ENCODE measurements at places on chromosomes 12 and 14.

GRCh38 chr14:101705733-101706508 is 55.6 kb upstream of the PPP2R5C start:
- DNase-seq, result peak; percentile 46

DNA sequence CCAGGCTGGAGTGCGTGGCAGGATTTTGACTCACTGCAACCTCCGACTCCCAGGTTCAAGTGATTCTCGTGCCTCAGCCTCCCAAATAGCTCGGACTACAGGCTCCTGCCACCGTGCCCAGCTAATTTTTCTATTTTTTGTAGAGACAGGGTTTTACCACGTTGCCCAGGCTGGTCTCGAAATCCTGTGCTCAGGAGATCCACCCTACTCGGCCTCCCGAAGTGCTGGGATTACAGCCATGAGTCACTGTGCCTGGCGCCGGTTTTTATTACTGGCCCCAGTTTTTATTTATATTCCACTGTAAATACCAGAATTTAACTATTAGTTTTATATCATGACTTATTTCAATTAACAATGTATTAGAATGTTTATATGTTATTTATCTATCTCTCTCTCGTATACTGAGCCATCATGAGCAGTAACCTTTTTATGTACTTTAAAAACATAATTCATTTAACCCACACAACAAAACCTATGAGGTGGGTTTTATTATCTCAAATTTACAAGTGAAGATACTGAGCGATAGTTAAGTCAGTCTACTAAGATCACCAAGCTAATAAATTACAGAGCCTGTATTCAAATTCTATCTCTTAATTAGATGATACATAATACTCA is 47.8 kb downstream of the HECTD1 start:
- no peak for DNase-seq

DNA sequence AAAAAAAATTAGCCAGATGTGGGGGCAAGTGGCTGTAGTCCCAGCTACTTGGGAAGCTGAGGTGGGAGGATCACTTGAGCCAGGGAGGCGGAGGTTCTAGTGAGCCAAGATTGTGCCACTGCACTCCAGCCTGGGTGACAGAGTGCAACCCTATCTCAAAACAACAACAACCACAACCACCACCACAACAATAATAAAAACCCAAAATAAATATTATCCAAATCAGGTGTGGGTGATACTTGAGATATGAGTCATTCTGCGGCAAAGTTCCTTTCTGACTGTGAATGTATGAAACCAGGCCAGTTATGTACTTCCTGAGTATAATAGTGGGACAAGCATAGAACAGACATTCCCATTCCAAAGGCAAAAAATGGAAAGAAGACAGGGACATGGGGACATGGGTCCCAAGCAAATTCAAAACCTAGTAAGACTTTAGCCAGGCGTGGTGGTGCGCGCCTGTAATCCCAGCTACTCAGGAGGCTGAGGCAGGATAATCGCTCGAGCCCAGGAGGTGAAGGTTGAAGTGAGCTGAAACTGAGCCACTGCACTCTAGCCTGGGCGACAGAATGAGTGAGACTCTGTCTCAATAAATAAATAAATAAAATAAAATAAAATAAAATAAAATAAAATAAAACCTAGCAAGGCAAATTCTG is 9.7 kb upstream of the ERC1 start:
- DNase-seq, result no peak

DNA sequence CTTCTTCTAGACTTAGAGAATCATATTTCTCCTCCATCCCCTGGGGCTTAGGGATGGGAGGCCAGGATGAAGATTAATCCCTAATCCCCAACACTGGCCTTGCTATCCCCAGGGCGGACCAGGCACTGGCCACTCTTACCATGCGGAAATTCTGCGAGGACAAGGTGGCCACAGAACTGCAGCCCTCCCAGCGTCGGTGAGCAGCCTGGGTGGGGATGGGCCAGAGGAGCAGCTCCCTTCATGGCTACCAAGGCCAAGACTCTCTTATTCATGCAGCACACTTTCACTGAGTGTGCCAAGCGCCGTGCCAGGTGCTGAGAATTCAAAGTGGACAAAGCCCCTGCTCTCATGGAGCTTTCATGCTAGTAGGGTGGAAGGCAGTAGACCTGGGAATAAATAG is 7.0 kb downstream of the TNS2 start:
- DNase-seq, result no peak

- DNase-seq, result no peak
Measured at GRCh38 chr14:97329701-97330100, 532.5 kb downstream of the VRK1 start.

DNA sequence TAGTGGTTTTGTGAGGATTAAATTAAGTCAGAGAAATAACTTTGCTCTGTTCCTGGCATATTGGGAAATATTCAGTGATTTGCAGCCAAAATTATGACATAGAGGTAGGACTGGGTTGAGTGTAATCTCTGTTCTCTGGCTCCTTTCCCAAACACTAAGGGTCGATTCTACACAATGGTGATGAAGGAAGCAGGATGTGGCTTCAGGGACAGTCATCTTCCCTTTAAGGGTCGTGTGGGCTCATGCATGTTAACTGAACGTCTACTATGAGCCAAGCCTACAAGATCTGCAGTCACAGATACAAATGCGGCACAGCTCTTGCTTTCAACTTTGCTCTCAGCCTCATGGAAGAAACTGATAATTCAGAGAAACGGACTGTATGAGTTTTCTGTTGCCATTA is 381.6 kb downstream of the VRK1 start:
- no peak for DNase-seq

All from common myeloid progenitor, CD34-positive (primary cell).